Brain microvascular endothelial cell (primary cell): ENCODE measurements at places on chromosomes 4 and X.

- no peak for DNase-seq
Measured at GRCh38 chr4:77181720-77182119, 24.7 kb downstream of the CCNG2 start.

DNA sequence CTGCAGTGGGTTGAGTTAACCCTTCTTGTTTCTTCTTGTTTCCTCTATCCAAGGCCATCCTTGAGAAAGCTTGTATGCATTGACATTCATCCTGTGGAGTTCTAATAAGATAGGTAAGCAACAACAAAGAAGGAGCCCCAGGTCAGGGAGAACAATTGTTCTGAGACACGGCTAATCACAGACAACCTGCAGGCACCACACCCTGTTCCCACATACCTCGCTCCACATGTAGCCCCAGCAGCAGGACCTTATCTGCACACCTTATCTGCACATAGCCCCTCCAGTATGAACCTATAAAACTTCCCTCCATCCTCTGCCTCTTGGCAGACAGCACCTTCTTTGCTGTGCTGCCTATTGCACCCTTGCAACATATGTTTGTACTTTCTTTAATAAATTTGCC is 129.1 kb downstream of the MSL3 start:
- DNase-seq: no peak

DNA sequence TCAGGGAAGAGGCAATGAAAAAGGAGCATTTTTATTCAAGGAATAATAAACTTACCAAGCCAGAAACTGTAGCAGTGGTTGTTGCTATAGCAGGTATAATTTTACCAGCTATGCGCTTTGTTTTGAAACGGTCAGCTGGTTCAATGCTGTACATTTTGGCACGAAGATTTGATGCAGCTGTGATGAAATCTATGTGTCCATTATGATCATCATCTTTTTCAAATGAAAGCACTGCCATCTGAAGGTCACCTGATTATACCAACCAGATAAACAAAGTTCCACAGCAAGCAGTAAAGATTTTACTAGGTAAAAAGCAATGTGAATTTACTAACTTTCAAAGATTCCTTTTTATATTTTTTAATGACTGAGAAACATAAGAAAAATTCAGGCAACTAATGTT is 66.4 kb downstream of the STAP1 start:
- DNase-seq: no peak

GRCh38 chr4:153781280-153781679 is 7.6 kb downstream of the SFRP2 start:
- no peak for DNase-seq

GRCh38 chr4:143514901-143515300 is 1.4 kb downstream of the SMARCA5 start:
- no peak for DNase-seq

DNA sequence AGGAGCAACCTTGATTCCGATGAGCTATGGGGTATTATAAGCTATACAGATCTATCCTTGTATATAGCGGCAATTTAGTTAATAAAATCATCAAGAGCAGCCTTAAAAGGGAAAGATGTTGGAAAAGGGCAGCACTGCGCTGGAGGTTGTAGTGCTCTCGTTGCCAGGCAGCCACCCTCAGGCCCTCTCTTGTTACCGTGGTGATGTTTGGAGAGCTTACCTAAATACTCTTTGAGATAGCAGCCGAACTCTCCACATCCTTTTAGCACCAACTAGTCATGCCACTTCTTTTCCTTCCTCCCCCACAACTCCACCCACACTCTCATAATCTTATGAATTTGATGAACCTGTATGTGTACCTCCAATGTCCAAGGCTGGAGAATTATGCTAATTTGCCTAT is 3.8 kb upstream of the RADX start:
- DNase-seq: no peak

DNA sequence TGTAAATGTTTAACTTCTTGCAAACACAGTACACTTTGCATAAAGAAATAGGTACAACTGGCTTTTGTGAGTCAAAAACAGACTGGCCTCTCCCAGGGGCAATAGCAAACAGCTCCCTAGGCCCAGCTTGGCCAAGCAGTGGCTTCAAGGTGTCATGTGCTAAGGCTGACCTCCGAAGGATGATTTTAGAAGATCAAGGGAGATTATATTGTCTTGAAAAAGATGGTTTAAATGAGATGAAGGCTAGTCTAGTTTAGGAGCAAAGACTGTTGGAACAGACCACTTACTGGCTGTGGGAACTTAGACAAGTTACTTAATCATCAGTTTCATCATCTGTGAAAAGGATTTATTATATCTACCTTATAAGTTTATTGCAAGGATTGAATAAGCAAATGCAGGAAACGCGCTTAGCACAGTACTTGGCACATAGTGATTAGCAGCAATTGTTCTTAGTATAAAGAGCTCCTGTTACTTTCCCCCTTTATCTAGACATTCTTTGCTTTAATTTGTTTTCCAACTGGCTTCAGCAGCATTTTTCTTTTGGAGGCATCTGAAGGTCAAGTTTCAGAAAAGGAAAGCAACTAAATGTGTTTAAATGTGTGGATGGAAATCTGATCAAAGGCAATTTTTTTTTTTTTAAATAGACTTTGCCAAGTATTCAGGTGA is 17.2 kb downstream of the ANXA3 start:
- no peak for DNase-seq

DNA sequence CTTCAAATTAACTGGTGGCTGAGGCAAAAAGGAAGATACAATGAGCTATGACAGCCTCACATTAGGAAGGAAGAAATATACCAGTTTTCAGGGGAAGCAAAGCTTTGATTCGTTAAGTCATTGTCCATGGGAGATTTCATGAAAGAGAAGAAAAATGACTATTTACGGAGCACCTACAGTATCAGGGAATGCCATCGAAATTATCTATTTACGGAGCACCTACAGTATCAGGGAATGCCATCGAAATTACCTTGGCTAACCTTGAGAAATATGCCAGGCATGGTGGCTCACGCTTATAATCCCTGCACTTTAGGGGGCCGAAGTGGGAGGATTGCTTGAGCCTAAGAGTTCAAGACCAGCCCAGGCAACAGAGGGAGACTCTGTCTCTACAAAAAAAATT is 28.5 kb upstream of the IQSEC2 start:
- DNase-seq: no peak

DNA sequence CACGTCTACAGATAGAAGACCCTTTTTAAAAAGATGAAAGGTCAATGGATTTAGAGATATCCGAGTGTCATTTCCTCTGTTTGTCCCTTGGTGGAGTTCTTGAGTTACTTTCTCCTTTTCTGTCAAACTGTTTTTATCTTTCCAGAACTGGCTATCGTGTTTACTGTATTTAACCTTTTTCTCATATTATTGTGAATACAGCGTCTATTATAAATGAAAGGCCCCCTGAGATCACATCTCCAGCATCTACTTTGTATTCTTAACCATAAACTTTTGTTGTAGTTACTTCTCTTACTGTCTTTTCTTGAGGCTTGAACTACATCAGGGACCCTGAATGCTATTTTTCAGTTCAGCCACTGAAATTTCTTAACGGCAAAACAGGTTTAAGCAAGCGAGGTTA is 4.0 kb upstream of the PCDH7 start:
- DNase-seq: no peak

GRCh38 chr4:182847576-182848450 is 69.4 kb downstream of the DCTD start:
- no peak for DNase-seq

DNA sequence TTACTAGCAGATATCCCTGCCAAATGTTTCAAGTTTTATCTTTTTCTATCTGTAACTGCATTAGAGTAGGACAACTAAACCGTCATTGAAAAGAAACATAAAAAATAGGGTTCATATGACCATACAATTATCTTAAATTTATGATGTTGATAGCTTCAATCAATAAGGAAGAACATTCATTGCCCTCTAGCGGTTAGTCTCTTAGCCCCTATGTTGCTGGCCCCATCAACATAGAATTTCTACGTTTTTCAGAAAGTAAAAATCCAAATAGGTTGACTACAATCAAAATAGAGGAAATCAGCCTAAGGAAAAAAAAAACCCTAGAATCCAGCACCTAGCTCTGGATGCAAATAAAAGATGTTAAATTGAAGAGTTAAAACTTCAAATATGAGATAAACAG is 225.1 kb upstream of the ITM2A start:
- DNase-seq: no peak

DNA sequence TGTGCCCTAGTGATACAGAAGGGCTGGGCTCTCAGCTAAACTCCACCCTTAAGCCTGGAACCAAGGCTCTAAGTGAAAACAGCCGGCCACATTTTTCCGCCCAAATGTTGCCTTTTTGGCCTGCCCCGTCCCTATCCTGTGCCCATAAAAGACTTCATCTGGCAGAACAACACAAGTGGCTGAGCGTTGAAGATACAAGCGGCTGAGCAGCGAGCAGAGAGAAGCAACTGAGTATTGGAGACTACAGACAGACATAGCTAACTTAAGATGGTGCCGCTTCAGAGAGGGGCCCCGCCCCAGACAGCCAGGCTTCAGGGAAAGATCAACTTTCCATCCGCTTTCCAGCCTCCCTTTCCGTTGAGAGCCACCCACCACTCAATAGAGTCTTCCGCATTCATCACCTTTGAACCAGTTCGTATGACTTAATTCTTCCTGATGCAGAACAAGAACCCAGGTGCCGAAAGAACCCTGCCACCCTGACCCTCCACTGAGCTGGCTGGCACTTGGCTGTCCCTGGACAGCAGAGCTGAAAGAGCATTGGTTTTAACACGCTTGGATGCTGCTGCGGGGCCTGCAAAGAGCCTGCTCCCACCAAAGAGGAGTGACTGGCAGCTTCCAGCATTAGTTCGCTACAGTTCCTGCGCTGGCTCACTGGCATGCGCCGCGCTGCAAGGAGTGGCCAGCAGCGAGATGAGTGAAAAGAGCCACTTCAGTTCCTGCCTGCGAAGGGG is 853.2 kb upstream of the INTU start:
- no peak for DNase-seq

DNA sequence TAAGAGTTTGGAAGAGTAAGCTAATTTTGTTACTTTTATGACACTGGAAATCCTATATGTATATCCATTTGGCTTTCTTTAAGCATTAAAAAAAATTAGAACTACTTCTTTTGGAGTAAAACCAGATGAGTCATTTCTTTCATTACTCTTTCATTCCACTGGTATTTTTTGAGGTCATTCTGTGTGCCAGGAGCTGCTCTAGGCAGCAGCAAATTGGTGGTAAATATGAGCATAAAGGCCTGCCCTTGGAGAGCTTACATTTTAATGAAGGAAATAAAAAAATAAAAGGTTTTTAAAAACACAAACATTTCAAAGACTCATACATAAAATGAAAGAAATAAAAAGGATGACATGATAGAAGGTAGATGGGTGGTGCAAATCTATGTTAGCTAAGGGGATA is 37.4 kb downstream of the MID1 start:
- no peak for DNase-seq

- peak; percentile 17 for DNase-seq
Measured at GRCh38 chr4:144295286-144295995, 154.9 kb upstream of the GYPA start.

GRCh38 chr4:143240939-143241679 is 56.4 kb downstream of the USP38 start:
- DNase-seq: no peak

DNA sequence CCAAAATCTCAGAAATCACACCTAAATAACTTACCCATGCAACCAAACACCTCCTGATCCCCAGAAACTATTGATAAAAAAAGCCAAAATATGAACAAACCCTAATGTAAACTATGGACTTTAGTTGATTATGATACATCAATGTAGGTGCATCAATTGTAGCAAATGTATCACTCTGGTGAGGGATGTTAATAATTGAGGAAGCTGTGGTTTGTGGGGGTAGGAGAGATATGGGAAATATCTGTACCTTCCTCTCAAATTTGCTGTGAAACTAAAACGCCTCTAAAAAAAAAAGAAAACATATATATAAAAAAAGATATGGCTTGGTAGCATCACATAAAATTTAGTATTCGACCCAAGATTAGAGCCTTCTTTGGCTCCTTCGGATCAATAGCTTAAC is 144.3 kb upstream of the CPEB2 start:
- no peak for DNase-seq

DNA sequence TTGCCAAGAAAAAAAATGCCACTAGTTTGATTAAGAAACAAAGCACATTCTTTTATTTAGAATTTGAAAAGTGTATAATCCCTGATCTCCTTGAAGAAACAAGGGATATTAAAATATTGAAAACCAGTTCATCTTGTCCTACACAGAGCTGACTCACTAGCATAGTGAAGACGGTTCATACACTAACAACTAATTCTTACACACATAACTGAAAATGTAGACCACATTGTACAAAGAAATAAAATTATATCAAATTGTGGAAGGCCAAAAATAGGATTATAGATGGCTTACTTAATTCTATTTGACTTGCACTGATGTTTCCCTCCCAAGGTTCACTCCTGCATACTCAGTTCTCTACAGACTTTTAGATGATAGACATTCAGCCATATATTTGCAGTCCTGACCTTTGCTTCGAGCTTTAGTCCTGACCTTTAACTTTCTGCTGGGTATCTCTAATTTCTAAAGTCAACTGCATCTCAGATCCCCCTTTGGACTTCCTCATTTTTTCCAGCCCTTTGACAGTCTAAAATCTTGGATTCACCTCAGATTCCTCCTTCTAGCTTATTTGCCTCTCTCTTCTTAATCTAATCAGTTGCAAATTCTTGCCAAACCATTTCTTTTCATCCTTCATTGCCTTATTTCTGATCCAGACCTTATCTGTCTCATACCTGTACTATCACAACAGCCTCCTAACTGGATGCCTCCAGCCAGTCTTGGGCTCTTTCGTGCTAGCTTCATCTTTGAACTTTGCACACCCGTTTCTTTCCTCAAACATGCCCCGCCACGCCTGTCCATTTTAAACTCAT is 4.5 kb upstream of the WWC2 start:
- DNase-seq: no peak

DNA sequence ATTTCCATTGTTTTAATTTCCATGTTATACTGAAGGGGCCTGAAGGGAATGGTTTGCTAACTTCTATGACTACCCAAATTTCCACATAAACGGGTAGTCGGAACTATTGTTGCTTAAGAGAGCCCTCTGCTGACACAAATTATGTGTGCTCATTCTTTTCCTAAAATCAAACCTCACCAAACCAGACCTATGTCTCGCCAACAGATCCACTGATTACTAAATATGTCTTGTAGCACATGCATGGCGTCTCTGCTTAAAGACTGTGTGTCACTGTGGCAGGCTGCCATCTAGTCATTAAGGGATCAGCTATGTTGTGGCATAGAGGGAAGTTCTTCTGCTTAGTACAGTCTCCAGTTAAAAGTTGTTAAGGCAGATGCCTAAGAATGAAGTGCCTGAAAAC is 25.1 kb downstream of the PIR start:
- peak; percentile 20 for DNase-seq

GRCh38 chr4:121166976-121167375 is 2.9 kb upstream of the TNIP3 start:
- no peak for DNase-seq

GRCh38 chr4:52195869-52196268 is 144.8 kb downstream of the SPATA18 start:
- no peak for DNase-seq
